ENCODE measurements at places on chromosomes 12 and 14.

GRCh38 chr14:85535321-85535720, 5.4 kb downstream of the FLRT2 start:
- DNase-seq = no peak

- no peak for DNase-seq
Measured at GRCh38 chr12:102299731-102300130, 102.1 kb upstream of the PMCH start.

DNA sequence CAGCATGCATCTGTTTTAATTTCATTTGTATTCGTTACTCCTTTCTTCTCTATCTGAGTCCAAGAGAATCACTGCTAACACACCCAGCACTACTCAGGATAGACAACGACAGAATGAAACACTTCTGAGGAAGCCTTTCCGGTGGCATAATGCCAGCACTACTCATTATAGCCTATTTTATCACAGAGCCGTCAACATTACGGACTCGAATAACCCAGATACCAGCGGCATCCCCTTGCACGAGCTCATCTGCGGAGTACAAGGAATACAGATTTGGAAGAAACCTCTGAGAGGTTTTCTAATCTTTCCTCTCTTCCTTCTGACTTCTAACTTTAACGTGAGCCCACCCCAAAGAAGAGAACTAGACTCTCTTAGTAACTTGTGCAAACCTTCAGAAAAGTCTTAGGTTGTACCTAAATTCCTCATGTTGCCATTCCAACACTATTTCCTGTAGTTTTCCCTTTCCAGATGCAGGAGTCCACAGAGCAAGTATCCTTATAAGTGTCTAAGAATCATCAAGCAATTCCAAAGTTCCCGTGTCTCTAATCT, 248.1 kb downstream of the APAF1 start:
- no peak for DNase-seq

- no peak for DNase-seq
Measured at GRCh38 chr12:124743479-124744272, 120.0 kb downstream of the SCARB1 start.

DNA sequence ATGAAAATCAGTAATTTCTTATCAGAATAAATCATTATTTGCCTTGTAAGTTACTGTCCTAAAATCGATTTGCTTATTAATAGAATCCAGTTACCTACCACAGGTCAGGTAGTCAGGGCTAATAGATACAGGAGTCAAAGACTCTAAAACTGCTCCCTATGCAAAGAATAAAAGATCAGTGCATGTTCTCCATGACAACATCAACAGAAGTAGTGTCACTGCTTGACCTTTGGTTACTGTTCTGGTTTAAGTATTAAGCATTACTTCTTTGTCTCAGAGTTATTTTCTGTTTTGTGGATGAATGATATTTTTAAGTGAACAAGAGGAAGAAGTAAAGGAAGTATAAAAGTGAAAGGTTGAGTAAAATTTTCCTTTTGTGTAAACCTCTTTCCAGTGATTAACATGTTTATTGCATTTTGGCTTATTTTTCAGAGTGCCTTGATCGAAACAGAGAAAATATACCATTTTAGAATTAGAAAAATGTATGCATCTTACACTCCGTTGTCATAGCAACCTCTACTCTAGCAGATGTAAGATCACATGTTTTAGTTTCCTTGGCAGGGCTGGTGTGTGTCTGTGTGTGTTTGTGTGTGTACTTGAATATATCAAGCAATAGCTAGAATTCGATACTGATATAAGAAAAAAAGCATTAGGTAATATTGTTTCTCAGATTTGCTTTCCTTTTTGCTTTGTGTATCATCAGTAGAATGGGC, 44.7 kb downstream of the ABCD2 start:
- no peak for DNase-seq

- no peak for DNase-seq
Measured at GRCh38 chr14:58535044-58535443, 102.7 kb upstream of the DACT1 start.

- peak; percentile 37 for DNase-seq
Measured at GRCh38 chr14:64760146-64760755, 56.0 kb downstream of the PLEKHG3 start.

DNA sequence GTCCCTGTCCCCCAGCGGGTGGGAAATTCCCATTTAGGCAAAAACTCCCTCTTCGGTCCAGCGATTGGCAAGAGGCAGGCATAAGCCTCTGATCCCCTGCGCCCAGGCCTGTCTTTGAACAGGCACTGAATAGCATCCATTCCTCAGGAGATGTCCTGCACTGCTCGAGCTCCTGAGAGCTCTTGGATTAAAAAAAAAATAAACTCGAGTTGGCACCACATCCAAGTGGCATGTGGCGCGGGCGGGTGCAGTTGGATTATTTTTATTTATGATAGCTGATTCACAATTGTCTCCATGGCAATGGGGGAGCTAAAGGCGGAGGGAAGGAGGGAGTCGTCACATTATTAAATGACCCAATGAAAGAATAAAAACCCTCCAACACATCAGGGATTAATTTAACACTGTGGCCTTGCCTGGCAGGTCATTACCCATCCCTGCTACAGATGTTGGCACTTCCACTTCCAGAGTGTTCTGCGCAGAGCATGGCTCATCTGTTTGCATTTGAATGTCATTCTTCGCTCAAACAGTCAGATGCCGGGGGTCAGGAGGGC, 207.2 kb downstream of the AACS start:
- no peak for DNase-seq

DNA sequence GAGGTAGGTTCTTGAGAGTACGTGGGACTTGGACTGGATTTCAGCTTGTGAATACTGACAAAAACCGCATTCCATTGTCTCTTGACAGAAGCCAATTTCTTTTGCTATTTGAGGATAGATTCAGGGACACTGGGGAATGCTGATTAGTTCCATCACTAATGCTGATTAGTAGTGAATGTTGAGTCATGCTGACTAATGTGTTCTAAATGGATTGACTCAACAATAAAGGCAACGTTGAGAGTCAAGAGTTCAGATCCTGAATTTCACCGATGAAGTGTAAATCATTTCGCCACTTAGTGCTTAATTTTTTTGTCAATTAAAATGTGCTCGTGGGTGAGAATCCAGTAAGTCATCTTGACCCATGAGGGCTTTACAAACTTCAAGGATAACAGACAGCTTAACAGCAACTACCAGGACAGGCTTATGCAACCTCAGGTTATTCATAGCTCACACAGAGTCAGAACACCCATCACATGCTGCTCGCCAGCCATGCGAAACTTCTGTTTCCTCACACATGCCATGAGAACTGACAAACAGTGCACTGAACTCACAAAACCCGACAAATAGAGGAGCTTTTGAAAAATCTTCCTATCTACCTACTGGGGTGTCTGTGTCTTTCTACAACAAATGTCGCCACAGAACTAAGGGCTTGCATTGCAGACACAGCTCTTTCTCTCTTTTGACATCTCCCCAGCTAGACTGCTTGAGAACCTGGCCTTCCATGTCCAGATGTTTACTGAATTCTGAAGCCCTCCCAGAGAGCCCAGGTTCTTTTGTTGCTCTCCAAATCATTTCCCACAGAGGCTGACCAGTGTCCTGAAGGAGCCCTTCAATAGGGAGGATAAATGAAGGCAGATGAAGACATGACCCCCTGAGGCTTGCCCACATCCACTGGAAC, 316.4 kb downstream of the ZFP36L1 start:
- DNase-seq = no peak

GRCh38 chr14:104714681-104715080, 9.3 kb upstream of the ADSS1 start:
- no peak for DNase-seq

GRCh38 chr12:57515934-57516541, 4.3 kb downstream of the DDIT3 start:
- DNase-seq = no peak

DNA sequence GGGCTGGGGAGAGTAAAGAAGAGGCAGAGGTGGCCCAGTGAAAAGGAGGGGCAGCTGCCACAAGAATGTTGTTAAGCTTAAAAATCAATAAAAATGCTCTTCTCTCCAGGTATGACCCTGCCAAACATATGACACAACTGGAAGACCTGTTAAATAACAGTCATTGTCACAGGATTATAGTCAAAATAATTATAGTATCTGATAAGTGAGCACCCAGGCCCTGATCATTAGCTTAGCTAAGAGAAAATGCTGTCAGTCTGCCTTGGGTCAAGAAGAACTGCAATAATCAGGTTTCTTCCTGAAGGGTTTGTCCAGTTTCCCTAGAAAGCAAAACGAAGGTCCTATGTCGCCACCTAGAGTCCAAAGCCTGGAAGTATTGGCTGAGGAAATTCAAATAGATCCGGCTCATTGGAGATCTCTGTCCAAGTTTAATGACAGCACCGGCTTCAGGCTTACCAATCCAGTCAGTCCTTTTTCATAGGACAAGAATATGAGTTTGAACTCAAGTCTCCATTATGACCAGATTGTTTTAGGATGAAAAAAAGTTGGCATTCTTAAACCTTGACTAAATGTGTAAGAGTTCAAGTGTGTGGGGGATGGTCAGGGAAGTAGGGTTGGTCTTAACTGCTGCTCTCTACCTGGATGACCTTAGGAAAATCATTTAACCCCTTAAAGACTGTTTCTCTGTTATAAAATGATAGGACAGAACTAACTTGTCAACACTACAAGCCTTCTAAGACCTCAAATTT, 22.5 kb upstream of the NKX2-8 start:
- no peak for DNase-seq

- no peak for DNase-seq
Measured at GRCh38 chr14:34219661-34220377, 242.2 kb downstream of the SPTSSA start.
